A172 (cell line): ENCODE measurements at places on chromosomes 7 and 10. TPM values are rescaled to one million over a fixed set of nuclear protein-coding genes. Genes with fewer than 3 reads are reported as not detected.

GRCh38 chr7:28347475-28348318, 64.6 kb upstream of the CREB5 start:
- DNase-seq = no peak

DNA sequence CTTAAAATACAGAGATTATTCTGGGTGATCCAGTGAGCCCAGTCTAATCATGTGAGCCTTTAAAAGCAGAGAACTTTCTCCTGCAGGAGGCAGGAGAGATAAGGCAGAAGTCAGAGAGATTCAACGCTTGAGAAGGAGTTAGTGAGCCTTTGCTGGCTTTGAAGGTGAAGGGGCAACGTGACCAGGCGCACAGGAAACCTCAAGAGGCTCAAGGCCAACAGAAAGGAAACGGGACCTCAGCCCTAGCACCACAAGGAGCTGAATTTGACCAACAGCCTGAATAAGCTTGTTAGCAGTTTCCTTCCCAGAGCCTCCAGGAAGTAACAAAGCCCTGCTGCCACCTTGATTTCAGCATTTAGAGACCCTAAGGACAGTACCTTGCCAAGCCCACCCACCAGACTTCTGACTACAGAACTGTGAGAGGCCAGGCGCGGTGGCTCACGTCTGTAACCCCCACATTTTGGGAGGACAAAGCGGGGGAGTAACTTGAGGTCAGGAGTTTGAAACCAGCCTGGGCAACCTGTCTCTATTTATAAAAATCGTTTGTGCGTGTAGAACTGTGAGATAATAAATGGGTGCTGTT, 87.3 kb upstream of the KAT6B start:
- no peak for DNase-seq

DNA sequence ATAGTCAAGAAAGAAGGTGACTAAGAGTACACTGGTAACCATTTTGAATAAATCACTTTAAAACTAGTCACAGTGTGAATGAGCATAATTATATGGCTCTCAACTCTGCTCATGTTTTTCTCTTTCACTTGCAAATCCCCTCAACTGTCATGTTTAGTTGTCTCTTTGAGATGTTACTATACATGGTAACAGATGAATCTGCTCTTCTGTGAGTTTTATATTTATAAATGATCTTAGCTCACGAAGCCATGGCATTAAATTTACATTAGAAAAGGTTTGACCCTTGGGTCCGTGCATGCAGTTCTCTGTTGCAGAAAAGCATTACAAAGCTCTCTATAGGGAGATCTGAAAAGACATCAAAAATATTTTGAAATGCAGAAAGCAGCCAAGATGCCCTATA, 33.0 kb upstream of the LRRTM3 start:
- DNase-seq = no peak

DNA sequence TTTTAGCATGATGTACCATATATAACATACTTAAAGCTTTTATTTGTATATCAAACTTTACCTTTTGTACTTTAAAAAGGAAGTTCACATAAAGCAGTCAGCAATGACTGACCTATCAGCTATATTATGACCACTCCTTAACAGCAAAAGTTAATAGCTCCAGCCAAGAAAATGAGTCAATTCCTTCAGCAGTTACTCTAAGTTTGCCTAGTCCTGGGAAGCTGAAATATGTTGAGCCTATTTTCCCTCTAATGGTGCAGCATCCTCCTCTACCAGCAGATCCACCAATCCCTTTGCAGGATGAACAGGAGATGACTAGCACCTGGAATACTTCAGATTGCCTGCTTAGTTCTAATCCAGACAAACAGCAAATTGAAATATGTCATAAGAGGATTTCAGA, 64.2 kb downstream of the CUL2 start:
- peak; percentile 27 for DNase-seq

DNA sequence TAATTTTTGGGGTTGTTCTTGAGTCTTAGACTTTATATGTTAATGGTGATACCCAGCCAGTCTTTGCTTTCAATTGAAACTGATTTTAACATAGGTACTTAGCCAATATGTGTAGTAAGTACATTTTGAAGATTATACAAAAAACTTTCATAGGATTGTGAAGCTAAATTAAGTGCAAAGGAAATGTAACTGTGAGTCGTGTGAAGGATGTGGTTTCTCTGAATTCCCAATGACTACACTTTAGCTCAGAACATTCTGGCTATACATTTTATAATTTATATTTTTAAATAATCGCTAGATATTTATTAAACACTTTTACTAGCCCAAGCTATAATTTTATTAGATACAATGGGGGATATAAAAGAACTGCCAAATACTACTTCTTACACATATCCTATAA, 359.3 kb downstream of the PCLO start:
- DNase-seq = peak; percentile 23

DNA sequence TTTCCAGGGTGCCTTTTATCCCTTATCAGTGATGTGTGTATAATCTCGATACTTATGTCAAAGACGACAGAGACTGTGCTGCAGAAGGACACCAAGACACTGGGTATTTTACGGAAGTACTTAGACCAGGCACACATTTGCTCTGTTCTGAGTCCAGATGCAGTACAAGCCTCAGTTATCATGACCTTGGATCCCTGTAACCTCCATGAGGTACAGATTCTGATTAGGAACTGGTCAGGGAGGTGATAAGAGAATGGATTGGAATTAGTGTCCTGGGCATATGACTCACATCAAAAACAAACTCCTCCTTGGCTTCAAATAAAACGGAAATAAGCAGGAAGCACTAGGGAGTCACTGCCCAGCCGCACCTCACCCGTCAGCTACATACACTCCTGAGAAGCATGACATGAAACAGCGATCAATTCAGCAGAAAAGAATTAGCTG, 146.5 kb downstream of the SFMBT2 start:
- peak; percentile 64 for DNase-seq

GRCh38 chr7:46589286-46589685, 668.2 kb upstream of the IGFBP3 start:
- no peak for DNase-seq

- DNase-seq = no peak
Observed at GRCh38 chr7:116732788-116733694, 61.0 kb downstream of the MET start.

GRCh38 chr7:1325646-1326510, 93.2 kb downstream of the UNCX start:
- DNase-seq = no peak

DNA sequence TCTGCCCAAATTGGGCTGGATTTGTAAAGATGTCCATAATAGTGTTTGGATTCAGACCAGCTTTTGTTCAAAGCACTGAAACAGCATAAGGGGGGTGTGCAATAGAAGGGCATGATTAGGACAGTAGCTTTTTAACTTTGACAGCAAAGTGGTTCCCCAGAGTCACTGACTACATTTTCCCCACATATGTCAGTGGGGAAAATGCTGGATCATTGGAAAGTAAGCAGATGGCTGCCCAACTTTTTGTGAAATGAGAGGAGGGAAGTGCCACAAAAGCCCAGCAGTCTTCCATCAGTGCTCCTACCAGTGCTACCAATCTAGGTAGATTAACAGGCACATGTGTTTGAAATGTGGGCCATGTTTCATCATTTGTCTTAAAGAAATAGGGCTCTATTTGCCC, 162.8 kb downstream of the FZD1 start:
- no peak for DNase-seq

The LIPM gene
- not detected in 2 replicates for total RNA-seq

The STMP1 gene
- 22.5 and 24.8 TPM in 2 replicates for total RNA-seq

The GTF2IRD1 gene
- total RNA-seq = 25.2 and 54.7 TPM in 2 replicates

The TMEM270 gene
- total RNA-seq = 0.52 and 1.7 TPM in 2 replicates

The MNX1 gene
- 0.90 and 1.6 TPM in 2 replicates for total RNA-seq

The MSS51 gene
- total RNA-seq = 0.07 and 0.60 TPM in 2 replicates

The SUN3 gene
- total RNA-seq = 4.5 and 7.9 TPM in 2 replicates

The OR6B1 gene
- not detected in 2 replicates for total RNA-seq

The TPST1 gene
- 56.5 and 58.8 TPM in 2 replicates for total RNA-seq

The ZFYVE27 gene
- 22.4 and 25.6 TPM in 2 replicates for total RNA-seq
